Pancreas (tissue), 10 donors: ENCODE measurements at places on chromosomes 3 and 15. TPM values are rescaled to one million over a fixed set of nuclear protein-coding genes. Genes with fewer than 3 reads are reported as not detected.

SGO1 gene
- not detected for total RNA-seq

CD96 gene
- 1.9 TPM for total RNA-seq

EOGT gene
- 11.1 TPM for total RNA-seq

LRRC31 gene
- total RNA-seq: 0.19 TPM

B3GNT5 gene
- total RNA-seq: 5.0 TPM

GRK7 gene
- not detected for total RNA-seq

DNA sequence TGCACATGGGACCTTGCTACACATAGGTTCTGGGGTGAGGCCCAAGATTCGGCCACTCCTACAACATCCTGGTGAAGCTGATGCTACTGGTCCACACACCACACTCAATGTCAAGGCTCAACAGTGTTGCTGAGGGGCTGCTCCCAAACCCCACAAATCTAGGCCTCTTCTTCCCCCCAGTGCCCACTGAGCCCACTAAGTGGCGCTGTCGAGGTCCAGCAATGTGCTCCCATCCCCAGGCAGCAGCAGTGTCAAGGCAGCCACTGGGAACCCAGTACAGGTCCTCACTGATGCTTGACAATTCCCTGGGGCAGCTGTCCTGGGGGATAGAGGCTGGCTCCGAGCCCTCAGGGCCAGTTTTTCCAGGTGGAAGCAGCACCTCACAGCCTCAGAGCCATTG, 21.5 kb downstream of the SCN5A start:
- H3K27ac ChIP-seq: no peak overlapping the region
- no peak overlapping the region for H3K4me3 ChIP-seq
- no peaks in the 10 kb centered on the region for H3K36me3 ChIP-seq
- no peaks in the 10 kb centered on the region for H3K27me3 ChIP-seq
- DNase-seq: no peak

DNA sequence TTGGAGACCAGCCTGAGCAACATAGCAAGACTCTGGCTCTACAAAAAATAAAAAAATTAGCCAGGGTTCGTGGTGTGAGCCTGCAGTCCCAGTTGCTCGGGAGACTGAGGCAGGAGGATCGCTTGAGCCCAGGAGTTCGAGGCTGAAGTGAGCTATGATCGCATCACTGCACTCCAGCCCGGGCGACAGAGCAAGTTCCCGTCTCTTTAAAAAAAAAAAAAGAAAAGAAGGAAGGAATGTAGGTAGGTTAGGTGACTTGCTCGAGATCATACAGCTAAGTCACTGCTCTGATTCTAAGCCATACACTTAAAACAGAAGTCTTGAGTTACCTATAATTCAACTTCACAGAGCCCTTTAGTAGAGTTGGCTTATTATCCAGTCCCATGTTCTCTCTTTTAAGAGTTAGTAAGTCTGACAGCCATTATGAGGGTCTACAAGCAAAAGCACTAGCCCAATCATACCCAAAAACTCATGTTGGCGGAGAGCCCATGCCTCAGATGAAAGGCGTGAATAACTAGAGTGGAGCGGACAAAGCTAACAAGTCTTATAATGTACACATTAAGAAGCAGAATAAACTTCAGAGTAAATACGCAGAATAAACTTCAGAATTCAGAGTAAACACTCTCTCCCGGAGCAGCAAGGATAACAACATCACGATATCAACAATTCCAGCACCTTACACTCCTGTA, 768 bp downstream of the AAGAB start:
- H3K4me1 ChIP-seq: no peaks in the 10 kb centered on the region
- peak overlapping the region; percentile 74 for H3K27ac ChIP-seq
- H3K36me3 ChIP-seq: no peaks in the 10 kb centered on the region
- no peak for DNase-seq

DNA sequence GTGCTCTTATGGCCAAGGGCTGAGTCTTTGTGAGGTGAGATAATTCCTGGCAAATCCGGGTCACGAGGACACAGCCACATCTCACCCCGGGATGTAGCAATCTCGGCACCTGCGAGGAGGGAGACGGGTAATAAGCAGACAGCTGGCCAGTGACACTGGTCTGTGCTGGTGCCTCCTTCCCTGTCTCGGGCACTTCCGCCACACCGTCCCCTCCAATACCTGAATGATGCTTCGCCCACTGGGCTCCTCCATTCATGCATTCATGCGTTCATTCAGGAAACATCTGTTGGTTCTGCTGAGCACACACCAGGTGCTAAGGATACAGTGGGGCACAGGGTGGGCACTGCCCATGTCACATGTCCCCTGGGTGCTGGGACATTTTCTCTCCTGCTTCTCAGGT, 60.1 kb downstream of the ATP10A start:
- no peaks in the 10 kb centered on the region for H3K27me3 ChIP-seq
- no peaks in the 10 kb centered on the region for H3K36me3 ChIP-seq
- H3K27ac ChIP-seq: no peak overlapping the region
- DNase-seq: no peak

DNA sequence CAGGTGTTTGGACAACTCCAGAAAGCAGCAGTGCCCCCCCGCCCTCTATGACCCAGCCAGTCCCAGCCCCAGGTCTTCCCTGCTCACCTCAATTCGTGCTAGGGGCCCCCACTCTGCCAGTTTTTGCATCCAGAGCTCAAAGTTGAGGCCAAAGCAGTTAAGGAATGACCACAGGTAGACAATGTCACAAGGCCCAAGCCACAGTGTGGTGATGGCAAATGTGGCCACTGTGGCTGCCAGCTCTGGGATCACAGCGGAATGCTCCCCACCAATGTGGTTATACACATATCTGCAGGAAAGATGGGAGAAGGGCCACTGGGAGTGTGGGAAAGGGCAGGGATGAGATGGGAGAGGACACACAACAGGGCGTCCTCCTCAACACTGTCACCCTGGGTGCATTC, 8.2 kb downstream of the KLHL40 start:
- DNase-seq: no peak
- H3K36me3 ChIP-seq: no peaks in the 10 kb centered on the region
- no peaks in the 10 kb centered on the region for H3K4me1 ChIP-seq
- no peaks in the 10 kb centered on the region for H3K27me3 ChIP-seq
- H3K4me3 ChIP-seq: no peak overlapping the region
- no peak overlapping the region for H3K27ac ChIP-seq

DNA sequence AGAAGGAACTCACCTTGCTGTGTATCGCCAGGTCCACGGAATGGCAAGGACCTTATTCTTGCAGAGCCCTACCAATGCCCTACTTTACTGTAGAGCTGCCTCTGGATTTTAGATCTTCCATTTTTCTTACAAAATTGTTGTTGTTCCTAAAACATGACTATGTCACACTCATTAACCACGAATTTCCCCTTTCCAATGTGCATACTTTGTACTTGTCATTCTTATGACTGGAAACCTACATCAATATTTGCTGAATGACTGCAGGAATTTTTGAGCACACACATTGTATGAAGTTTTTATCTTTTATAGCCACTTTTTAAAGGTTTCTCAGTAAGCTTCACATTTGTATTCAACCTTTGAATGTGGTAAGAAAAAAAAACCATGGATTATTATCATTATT, 35.9 kb upstream of the CMSS1 start:
- H3K36me3 ChIP-seq: no peaks in the 10 kb centered on the region
- H3K27ac ChIP-seq: no peak overlapping the region
- no peak overlapping the region for H3K4me3 ChIP-seq
- H3K27me3 ChIP-seq: no peaks in the 10 kb centered on the region
- H3K4me1 ChIP-seq: no peaks in the 10 kb centered on the region

DNA sequence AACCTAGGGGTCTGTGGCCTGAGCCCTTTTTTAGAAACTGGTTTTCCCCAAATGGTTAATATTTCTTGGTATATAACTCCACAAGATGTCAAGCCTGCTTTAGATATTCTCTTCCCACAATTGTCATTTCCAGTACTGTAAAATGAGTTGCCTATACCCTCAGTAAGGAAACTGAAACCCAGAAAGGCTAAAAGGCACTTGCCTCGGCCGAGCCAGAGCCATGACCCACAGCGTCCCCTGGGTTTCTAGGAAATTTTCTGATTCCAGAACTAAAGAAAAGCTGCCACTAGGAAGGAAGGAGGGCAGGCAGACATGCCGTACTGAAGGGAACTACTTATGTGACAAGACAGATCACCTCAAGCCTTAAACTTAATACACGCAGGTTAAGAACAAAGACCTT, 59.1 kb downstream of the ATP8B4 start:
- H3K27me3 ChIP-seq: no peaks in the 10 kb centered on the region
- H3K36me3 ChIP-seq: no peaks in the 10 kb centered on the region
- DNase-seq: no peak
- H3K4me3 ChIP-seq: no peak overlapping the region
- H3K4me1 ChIP-seq: no peaks in the 10 kb centered on the region

DNA sequence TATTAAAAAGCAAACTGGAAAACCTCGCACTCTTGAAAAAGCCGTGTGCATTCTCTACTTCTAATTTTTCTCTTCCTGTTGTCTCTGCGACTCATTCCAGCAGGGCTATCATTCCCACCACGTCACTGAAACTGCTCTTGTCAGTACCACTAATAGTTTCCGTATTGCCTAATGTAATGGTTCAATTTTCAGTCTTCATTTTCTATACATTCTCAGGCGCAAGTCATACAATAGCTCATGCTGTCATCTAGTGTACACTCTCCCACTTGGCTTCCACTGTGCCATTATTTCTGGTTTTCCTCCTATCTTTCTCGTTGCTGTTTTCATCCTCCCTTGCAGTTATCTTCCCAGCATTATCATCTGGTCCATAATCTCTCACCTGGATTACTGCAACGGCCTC, 160.2 kb downstream of the SPATA16 start:
- no peak overlapping the region for H3K4me3 ChIP-seq
- no peaks in the 10 kb centered on the region for H3K4me1 ChIP-seq
- no peak for DNase-seq
- H3K27me3 ChIP-seq: no peaks in the 10 kb centered on the region
- no peaks in the 10 kb centered on the region for H3K36me3 ChIP-seq

- no peaks in the 10 kb centered on the region for H3K27me3 ChIP-seq
- DNase-seq: no peak
- no peak overlapping the region for H3K27ac ChIP-seq
- no peak overlapping the region for H3K4me3 ChIP-seq
- H3K4me1 ChIP-seq: peaks cover 3% of the 10 kb centered on the region
- H3K36me3 ChIP-seq: no peaks in the 10 kb centered on the region
These were observed 54.1 kb upstream of the CCR2 start for GRCh38 chr3:46299608-46300460.

GRCh38 chr15:51405693-51406523, 64.5 kb downstream of the GLDN start:
- H3K4me1 ChIP-seq: no peaks in the 10 kb centered on the region
- H3K4me3 ChIP-seq: no peak overlapping the region
- no peaks in the 10 kb centered on the region for H3K36me3 ChIP-seq

- no peaks in the 10 kb centered on the region for H3K36me3 ChIP-seq
- H3K4me3 ChIP-seq: no peak overlapping the region
- H3K27ac ChIP-seq: no peak overlapping the region
- no peaks in the 10 kb centered on the region for H3K4me1 ChIP-seq
- H3K27me3 ChIP-seq: no peaks in the 10 kb centered on the region
- DNase-seq: no peak
These were observed 58.5 kb downstream of the DUT start for GRCh38 chr15:48389691-48390143.

DNA sequence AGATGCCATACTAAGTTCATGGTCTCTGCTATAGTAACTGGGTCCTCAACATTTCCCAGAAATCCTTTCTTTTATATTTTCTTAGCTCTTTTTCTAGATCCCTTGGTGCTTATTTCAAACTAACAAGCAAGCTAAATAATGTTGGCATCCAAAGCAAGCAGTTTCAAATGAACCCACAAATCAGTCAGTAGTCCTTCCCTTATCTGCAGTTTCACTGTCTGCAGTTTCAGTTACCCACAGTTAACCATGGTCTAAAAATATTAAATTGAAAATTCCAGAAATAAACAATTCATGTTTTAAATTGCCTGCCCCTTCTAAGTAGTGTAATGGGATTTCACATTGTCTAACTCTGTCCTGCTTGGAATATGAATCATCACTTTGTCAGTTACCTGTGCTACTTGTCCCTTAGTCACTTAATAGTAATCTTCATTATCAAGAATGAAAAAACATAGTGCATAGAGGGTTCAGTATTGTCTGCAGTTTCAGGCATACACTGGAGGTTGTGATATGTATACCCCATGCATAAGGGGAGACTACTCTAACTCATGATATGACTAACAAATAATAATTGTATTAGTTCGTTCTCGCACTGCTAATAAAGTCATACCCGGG, 633.7 kb downstream of the MECOM start:
- no peaks in the 10 kb centered on the region for H3K36me3 ChIP-seq
- H3K4me3 ChIP-seq: no peak overlapping the region
- no peaks in the 10 kb centered on the region for H3K4me1 ChIP-seq
- no peak for DNase-seq
- H3K27me3 ChIP-seq: no peaks in the 10 kb centered on the region
- no peak overlapping the region for H3K27ac ChIP-seq

DNA sequence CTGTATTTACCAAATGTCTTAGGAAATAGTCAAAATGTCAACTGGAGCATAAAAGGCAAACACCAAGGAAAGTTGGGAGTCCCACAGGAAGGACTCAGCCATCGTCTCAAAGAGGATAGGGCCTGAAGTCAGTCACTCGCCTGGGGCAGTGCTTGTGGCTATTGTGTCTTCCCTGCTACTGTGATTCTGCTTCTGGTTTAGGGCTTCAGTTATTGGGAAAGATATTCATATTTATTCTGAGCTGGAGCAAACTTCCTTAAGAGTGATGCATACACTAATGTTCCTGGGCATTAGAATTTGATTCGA, 118.1 kb downstream of the EDEM1 start:
- H3K4me1 ChIP-seq: no peaks in the 10 kb centered on the region
- no peaks in the 10 kb centered on the region for H3K36me3 ChIP-seq
- DNase-seq: no peak
- no peak overlapping the region for H3K4me3 ChIP-seq
- H3K27ac ChIP-seq: no peak overlapping the region

DNA sequence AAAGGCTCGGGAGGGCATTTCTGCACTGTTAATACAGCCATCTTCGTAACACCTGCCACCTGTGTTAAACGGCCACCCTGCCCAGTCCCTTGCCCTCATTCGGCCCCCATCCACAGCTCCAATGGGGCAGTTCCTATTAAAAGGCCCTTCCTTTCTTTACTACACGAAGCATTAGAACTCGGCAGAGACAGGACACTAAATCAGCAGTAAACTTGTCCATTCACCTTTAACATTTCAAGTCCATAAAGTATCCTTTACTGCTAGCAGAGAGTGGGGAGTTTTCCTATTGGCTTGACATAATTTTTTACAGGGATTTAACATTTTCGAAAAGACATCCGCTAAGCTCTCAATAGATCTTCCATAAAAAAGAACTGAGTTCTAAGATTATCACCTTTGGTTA, 76.3 kb downstream of the LRRN1 start:
- DNase-seq: no peak
- no peaks in the 10 kb centered on the region for H3K36me3 ChIP-seq
- H3K27ac ChIP-seq: no peak overlapping the region

- no peak for DNase-seq
- no peaks in the 10 kb centered on the region for H3K36me3 ChIP-seq
- H3K27me3 ChIP-seq: no peaks in the 10 kb centered on the region
- H3K27ac ChIP-seq: no peak overlapping the region
These were observed 17.1 kb downstream of the HEXA start for GRCh38 chr15:72358650-72359171.

DNA sequence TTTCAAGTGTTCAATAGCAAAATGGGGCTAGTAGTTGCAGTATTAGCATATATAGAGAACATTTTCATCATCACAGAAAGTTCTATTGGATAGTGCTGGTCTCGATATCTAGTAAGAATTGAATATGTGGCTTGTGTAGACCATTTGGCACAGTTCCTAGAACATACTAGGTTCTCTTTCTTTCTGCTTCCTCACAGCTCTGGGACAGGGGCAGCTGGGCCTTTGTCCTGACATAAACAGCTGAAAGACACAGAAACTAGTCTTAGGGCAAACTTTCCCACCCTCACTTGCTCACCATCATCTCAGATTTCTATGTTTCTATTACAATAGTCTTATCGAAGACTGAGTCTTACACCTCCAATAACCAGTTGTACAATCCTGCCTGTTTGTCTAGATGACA, 63.7 kb upstream of the DLG1 start:
- H3K27ac ChIP-seq: no peak overlapping the region
- H3K27me3 ChIP-seq: no peaks in the 10 kb centered on the region
- no peak for DNase-seq
- H3K4me1 ChIP-seq: no peaks in the 10 kb centered on the region
- no peak overlapping the region for H3K4me3 ChIP-seq
